NCI-H526 (cell line): ENCODE measurements at places on chromosomes 3 and 15.

DNA sequence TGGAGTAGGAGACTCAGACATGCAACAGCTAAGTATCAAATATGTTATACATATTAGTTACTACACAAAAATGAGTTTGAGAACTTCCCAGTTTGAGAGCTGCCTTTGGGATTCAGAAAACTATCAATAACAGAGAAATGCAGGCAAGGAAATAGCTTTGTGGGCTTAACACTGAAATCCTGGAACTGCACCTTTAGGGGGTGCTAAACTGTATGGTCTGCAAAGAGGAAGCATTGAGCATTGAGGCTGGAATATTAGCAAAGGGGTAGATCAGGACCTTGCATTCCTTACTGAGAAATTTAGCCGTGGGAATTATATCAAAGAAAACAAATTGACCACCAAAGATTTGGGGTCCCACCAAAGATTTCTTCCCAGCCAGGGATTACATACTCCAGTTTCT is 580.0 kb downstream of the ZNF385D start:
- peak; percentile 53 for DNase-seq

DNA sequence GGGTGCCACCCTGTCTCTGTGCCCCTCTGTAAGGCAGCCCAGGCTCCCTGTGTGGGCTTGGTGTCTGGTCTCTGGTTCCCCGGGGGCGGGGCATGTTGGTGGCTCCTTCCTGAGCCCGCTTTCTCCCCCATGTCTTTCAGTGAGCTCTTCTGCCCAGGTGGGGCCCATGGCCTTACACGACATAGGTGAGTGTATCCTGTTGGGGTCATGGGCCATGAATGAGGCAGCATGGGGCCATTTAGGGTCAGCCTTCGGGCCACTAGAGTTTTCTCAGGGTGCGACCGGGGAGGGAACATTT is 195.1 kb downstream of the UBE3A start:
- DNase-seq = no peak

- no peak for DNase-seq
These were observed 20.0 kb downstream of the IDH2 start for GRCh38 chr15:90082140-90082715.

DNA sequence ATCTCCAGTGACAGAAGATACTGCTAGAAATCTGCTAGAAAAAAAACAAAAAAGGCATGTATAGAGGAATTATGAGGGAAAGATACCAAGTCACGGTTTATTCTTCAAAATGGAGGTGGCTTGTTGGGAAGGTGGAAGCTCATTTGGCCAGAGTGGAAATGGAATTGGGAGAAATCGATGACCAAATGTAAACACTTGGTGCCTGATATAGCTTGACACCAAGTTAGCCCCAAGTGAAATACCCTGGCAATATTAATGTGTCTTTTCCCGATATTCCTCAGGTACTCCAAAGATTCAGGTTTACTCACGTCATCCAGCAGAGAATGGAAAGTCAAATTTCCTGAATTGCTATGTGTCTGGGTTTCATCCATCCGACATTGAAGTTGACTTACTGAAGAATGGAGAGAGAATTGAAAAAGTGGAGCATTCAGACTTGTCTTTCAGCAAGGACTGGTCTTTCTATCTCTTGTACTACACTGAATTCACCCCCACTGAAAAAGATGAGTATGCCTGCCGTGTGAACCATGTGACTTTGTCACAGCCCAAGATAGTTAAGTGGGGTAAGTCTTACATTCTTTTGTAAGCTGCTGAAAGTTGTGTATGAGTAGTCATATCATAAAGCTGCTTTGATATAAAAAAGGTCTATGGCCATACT is 4.0 kb downstream of the B2M start:
- DNase-seq = no peak

GRCh38 chr3:9469986-9470385 is 72.6 kb downstream of the SETD5 start:
- no peak for DNase-seq

GRCh38 chr15:68429691-68430470 is 2.1 kb downstream of the ITGA11 start:
- DNase-seq = no peak

GRCh38 chr3:24678421-24678865 is 183.8 kb upstream of the THRB start:
- DNase-seq = no peak
